Foreskin fibroblast (primary cell): ENCODE measurements at places on chromosomes 3 and 15.

DNA sequence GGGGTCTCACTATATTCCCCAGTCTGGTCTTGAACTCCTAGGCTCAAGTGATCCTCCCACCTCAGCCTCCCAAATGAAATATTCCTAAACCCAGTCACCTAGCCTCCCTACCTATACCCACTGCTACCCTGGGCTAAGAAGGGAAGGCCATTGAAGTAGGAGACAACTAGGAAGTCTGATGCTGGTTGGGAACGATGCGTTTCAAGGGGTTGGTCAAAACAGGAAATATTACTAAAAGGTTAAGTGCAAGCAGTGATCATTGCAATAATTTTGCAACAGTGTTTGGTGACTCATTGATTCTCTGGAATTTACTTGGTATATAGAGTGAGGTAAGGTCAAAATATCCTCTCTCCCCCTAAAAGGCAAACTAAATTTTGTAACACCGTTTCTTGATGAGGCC is 4.6 kb upstream of the UQCRC1 start:
- peak; percentile 87 for DNase-seq

DNA sequence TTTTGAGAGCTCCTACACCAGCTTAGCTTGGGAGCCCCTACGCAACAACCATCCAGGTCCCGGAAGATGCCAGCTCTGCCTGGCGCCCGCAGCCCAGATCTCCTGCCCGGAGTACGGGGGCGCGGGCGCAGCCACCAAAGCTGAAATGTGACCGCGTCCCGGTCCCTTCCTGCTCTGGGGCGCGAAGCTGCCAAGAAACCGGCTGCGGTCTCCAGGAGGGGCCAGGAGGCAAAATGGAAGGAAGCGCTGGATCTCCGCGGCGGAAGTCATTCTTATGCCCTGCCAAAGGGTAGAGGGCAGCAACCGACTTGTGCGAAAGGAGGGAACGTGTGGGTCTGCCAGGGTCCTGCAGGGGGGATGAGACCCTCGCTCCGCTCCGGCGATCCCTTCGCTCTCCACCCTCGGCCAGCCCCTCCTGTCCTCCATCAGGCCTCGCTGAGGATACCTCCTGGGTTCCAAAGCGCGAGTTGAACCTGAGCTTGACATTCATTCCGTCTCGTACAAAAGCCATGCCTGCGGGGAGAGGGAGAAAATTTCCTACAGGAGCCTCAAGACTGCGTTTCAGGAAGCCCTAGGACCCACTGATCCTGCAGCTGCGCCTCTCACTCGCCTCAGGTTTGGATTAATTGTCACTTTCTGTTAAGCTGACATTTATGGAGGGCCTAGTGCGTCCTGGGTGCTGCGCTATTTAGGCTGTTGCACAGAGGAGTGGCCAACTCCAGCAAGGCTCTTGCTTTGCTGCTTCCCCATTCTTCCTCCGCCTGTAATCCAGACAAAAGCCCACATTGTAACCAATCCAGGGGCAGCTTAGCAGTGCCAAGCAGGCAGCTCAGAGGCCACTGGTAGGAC is 98.3 kb upstream of the VGLL3 start:
- peak; percentile 91 for DNase-seq

DNA sequence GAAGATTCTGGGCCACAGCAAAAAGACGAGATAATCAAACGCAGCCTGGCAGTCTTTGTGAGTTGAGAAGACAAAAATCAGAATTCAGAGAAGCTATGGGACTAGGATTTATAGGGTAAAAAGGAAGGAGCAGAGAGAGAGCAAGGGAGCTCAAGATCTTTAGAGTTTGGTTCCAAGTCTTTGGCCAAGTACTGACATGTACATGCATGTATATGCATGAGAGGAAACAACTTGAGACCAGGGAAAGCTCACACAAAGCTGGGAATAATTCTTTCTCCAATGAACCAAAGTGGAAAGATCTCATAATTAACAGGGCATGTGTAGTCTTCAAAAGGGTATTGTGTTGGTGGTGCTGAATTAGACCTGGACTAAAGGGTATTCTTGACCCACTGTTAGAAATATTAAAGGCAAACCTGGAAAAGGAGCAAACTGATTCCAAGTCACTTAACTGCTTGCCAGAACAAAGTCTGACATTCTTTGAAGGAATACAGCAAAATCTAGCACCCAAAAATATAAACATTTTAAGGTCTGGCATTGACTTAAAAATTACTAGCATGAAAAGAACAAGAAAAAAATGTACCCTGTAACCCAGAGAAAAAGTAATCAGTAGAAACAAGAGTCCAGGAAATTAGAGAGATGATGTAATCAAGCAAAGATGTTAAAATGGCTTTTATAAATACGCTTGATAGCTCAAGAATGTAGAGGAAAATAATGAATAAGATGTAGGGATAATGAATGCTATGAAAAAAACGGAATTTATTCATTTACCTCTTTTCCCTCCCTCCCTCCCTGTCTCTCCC is 226.0 kb upstream of the CGNL1 start:
- no peak for DNase-seq

DNA sequence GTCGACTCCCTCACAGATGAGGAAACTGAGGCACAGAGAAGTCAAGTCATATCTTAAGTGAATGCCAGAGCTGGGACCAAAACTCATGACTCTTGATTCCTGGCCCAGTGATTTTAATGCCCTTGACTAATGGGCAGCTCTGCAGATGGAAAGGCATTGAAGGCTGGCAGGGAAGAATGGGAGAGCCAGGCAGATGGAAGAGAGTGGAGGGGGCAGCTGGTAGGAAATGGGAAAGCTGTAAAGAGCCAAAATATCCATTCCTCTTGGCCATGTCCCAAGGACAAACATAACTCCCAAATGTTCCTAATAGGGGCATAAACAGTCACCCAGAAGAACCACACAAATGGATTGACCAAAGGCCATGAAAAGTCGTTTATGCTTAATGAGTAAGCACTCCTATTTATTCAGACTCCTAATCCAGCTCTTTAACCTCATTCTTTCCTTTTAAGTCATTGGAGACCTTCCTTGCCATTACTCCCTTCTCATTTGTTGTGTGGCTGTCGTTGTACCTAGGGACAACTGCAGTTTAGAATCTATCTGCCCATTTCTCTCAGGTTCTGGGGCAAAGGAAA is 330.5 kb upstream of the ROPN1 start:
- no peak for DNase-seq

DNA sequence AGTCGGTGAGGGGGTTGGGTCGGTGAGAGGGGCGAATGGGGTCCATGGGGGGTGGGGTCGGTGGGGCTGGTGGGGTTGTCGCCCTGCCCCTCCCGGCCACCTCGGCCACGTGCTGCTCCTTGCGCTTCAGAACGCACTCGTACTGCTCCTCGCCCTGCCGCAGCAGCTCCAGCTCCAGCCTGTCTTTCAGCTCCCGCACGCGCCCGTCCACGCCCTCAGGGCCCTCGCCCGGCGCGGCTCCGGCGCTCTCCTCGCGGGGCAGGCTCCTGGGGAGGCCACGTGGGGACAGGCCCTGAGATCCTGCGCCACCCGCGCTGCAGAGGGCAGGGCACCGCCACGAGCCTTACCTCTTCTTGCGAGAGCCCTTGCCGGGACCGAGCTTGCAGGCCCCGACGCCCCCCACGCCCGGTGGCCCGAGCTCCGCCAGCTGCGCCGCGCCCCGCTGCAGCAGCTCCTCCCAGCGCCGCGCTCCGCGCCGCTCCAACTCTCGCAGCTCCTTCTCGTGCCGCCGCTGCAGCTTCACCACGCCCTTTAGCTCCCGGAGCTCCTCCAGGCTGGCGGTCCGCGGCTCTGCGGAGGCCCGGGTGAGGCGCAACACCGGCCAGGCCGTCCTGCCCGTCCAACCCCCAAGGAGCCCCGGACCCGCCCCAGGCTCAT is 8.2 kb upstream of the ANKRD63 start:
- peak; percentile 85 for DNase-seq

DNA sequence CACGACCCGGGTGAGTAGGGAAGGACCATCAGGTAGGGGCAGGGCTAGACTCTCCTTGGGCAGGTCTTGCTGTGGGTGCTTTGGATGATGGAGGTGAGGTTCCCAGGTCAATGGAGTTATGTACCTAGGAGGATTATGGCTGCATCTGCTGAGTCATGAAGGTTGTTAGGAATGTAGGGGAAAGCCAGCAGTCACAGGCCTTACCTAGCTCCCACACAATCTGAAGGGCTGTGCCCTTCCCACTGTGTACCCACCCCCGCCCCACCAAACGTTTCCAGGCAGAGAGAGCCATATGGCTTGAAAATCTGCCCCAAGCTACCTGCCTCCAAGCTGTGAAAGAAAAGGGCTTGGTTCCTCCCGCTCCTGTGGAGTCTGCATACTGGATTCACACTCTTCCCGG is 573.4 kb upstream of the DPPA4 start:
- no peak for DNase-seq

DNA sequence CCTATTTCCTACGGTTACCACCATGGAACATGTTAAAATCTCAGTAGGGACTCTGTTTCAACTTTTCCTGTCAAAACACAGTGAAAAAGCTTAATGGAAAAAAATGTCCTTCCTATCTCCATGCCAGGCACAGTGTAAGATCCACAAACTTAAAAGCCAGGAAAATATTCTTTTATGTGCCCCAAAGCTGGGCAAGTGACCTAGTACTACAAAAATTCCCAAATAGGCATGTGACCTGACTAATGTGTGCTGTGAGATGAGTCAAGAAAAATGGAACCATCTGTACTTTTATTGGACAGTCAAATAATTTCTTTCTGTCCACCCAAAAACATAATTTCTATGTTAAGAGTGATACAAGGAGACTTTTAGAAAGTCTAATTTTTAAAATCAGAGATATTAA is 406.0 kb downstream of the ZBTB20 start:
- DNase-seq: peak; percentile 54

DNA sequence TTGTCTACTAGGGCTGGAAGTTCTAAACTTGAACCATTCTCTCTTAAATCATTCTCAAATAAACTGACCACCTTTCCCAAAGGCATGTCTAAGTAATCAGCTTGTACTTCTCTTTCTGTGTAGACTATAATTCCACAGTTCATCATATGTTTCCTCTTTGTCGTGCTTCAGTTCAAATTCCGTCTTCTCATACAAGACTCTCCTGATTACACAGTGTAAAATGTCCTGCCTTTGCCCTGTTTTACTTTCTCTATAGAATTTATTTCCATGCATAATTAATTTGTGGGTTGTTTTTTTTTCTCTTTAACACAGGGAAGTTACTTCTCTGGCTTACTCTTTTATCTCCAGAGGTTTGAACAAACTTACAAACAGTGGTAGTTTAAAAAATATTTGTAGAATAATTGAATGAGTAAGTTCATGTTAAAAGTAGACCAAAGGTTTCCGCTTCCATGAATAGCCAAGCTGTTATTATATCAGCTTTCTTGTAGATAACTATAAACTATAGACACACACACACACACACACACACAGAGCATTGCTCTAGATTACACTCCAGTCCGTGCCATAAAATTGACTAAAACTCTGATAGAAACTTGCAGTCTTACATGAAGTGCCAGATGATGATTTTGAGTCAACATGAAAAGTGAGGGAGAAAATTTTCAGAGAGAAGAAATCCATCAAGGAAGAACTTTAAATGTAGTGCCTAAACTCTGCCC is 119.0 kb downstream of the SUCNR1 start:
- DNase-seq: no peak

DNA sequence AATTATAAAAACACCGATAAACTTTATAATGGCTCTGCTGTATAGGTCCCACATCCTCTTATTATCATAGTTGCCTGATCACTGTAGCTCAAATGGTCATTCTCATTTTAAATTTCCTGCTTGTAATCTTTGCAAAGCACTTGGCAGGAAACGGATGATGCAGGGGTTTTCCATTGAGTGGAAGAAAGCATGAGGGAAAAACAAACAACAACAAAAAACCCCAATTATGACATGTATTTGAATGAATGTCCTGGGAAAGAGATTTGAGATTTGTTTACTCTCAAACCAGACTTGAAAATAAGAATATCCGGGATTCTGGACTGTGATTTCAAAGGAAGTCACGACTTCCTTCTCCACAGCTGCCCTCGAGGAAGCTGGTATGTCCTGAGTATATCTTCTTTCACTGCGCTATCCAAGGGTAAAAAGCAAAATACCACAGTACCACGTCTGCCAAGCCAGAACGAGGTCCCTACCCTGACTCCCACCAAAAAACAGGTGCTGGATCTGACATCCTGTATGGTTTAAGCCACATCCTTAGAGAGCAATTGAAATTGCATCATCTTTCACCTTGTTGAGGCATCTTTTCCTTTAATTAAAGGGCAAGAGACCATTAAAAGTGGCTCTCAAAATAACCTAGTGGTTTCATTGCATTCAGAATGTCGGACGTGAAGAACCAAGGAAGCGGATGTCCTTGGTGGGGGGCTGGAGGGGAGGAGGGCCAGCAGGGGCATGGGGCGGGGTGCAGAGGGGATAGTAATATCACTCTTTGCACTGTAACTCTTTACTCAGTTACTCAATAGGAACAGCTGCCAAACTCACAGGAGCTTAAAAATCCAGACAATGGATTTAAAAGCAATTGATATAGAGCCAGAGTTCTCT is 13.5 kb upstream of the TIPIN start:
- peak; percentile 24 for DNase-seq

- no peak for DNase-seq
Observed at GRCh38 chr15:49644364-49644794, 23.5 kb downstream of the DTWD1 start.

- no peak for DNase-seq
Observed at GRCh38 chr3:128084675-128085021, 32.4 kb downstream of the SEC61A1 start.

DNA sequence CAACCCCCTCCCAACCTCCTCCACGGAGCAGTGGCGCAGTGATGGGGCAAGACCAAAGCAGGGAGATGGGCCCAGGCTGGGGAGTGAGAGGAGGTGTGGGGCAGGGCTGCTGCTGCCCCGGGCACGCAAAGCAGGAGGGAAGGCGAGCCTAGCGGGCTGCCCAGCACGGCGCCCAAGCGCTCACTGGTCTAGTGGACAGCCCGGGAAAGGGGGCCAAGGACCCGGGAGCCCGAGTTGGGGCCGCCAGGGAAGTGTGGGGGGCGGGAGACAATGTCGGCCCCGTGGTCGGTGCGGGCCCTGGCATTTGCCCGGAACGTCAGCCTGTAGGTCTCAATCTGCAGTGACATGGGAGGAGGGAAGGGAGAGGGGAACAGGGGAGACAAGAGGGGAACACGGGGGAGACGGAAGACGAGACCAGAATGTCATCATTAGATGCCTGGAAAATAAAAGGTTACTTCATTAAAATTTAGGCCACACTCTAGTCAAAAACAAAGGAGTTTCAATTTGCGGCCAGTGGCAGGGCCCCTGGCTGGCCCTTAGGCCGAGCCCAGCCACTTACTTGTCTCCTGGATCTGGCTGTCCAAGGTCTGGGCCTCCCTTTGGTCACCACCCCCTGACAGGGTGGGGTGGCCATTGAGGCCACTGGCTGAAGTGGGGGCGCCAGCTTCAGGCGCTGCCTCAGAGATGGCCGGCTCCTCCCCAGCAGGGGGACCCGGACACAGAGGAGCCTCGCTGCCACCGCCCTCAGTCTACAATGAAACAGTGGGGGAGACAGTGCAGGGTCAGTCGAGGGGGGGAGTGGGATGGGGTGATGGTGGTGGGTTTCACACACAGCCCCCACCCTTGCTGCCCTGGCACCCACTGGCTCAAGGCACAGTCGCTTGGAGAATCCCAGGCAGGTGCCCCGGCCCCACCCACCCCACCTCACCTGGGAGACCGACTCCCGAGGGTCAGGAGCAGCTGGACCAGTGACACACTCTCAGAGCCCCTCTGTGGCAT is 50.0 kb downstream of the DHX30 start:
- no peak for DNase-seq

GRCh38 chr3:12345141-12345561 is 56.3 kb downstream of the PPARG start:
- DNase-seq: peak; percentile 75
